Bladder microvascular endothelial cell (primary cell): ENCODE measurements at places on chromosomes 1 and 21. TPM values are rescaled to one million over a fixed set of nuclear protein-coding genes. Genes with fewer than 3 reads are reported as not detected.

CELA3A gene
- not detected in 2 replicates for total RNA-seq

MAP3K21 gene
- 0.16 and 2.3 TPM in 2 replicates for total RNA-seq

TFB2M gene
- 7.9 and 11.1 TPM in 2 replicates for total RNA-seq

CCDC17 gene
- 0.97 and 1.4 TPM in 2 replicates for total RNA-seq

CXADR gene
- total RNA-seq, result 1.3 and 76.5 TPM in 2 replicates

PGBD5 gene
- total RNA-seq, result 0.16 and 0.25 TPM in 2 replicates

ASCL5 gene
- not detected in 2 replicates for total RNA-seq

CFHR5 gene
- not detected in 2 replicates for total RNA-seq

RHD gene
- 0.57 TPM in 1 of 2 replicates, not detected in the other for total RNA-seq

FAM151A gene
- not detected in 2 replicates for total RNA-seq

ANGPTL3 gene
- not detected in 2 replicates for total RNA-seq

RPL5 gene
- 925 and 959 TPM in 2 replicates for total RNA-seq

UFC1 gene
- total RNA-seq, result 119 and 137 TPM in 2 replicates

FCRL5 gene
- total RNA-seq, result not detected in 2 replicates

NTNG1 gene
- total RNA-seq, result 0.32 and 2.6 TPM in 2 replicates

OLFML2B gene
- under 0.01 and 0.13 TPM in 2 replicates for total RNA-seq

TXLNA gene
- total RNA-seq, result 54.2 and 71.9 TPM in 2 replicates

ANXA9 gene
- total RNA-seq, result not detected in 2 replicates

NPHS2 gene
- not detected in 2 replicates for total RNA-seq

SLC22A15 gene
- total RNA-seq, result 0.16 TPM in 1 of 2 replicates, not detected in the other

GJA9 gene
- not detected in 2 replicates for total RNA-seq

KRTAP10-3 gene
- total RNA-seq, result not detected in 2 replicates

DNMT3L gene
- total RNA-seq, result not detected in 2 replicates

C1orf74 gene
- total RNA-seq, result 1.9 and 2.4 TPM in 2 replicates

ODF2L gene
- 25.3 and 57.0 TPM in 2 replicates for total RNA-seq

DNAJC11 gene
- 30.8 and 73.3 TPM in 2 replicates for total RNA-seq

CLDN14 gene
- total RNA-seq, result 0.65 and 1.0 TPM in 2 replicates

PYHIN1 gene
- total RNA-seq, result not detected in 2 replicates

C8A gene
- not detected in 2 replicates for total RNA-seq

NBPF1 gene
- 21.4 and 35.6 TPM in 2 replicates for total RNA-seq

RNU1-2 gene
- total RNA-seq, result 509 and 6,751 TPM in 2 replicates

ATP6V1G3 gene
- not detected in 2 replicates for total RNA-seq

ADAMTSL4 gene
- total RNA-seq, result under 0.01 and 0.44 TPM in 2 replicates

SHCBP1L gene
- total RNA-seq, result not detected in 2 replicates

TRPM2 gene
- total RNA-seq, result 0.76 and 2.1 TPM in 2 replicates

LCA5L gene
- total RNA-seq, result 0.32 and 0.57 TPM in 2 replicates

XCL2 gene
- total RNA-seq, result not detected in 2 replicates

DUSP23 gene
- 18.2 and 49.2 TPM in 2 replicates for total RNA-seq

DIRAS3 gene
- total RNA-seq, result 0.32 and 3.2 TPM in 2 replicates

TACSTD2 gene
- total RNA-seq, result 16.5 and 33.0 TPM in 2 replicates
